Esophagus muscularis mucosa (tissue), 4 donors: ENCODE measurements at places on chromosomes 12 and 14. TPM values are rescaled to one million over a fixed set of nuclear protein-coding genes. Genes with fewer than 3 reads are reported as not detected.

DNA sequence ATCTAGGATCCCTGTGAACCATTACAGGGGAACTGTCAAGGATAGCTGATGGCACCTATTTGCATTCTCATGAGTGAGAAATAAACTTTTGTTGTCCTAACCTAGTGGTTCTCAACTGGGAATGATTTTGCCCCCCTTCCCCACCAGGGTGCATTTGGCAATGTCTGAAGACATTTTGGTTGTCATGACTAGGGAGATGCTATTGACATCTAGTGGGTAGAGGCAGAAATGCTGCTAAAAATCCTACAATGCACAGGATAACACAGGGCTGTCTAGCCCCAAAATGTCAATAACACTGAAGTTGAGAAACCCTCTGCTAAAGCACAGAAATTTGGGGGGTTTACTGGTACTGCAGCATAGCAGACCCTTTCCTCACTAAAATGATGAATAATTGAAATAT lies 140.9 kb upstream of the SRRM4 start:
- no peaks in the 10 kb centered on the region for H3K4me1 ChIP-seq
- no peak for DNase-seq
- no peak overlapping the region for H3K27ac ChIP-seq

- peak overlapping the region; percentile 60 for H3K4me3 ChIP-seq
- DNase-seq: no peak
- H3K27me3 ChIP-seq: no peaks in the 10 kb centered on the region
- H3K36me3 ChIP-seq: no peaks in the 10 kb centered on the region
These were observed 46.2 kb downstream of the BCAT1 start for GRCh38 chr12:24902511-24903328.

DNA sequence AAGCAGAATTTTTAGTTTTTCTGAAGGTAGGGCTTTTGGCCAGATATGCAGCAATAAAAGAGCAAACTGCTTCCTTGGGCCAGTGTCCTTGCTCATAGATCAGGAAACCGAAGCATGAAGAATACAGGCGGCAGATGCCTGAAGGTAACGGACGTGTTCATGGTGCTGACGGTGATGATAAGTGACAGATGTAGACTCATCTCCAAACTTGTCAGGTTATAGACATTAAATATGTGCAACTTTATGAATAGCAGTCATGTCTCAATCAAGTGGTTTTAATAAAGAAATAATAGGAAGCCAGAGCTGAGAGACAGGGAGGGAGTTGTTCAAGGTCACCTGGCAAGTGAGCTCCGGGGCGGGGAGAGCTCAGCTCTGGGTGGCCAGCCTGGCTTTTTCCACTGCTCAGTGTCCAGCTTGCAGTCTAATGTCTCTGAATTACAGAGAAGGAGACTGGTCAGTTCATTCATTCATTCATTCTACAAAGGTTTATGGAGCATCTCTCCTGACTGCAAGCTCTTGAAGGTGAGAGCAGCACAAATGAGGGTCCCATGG lies 1.0 kb downstream of the SERPINA5 start:
- peak overlapping the region; percentile 56 for H3K27ac ChIP-seq
- H3K27me3 ChIP-seq: no peaks in the 10 kb centered on the region
- H3K4me1 ChIP-seq: peaks cover 21% of the 10 kb centered on the region
- H3K4me3 ChIP-seq: no peak overlapping the region
- no peaks in the 10 kb centered on the region for H3K36me3 ChIP-seq
- no peak for DNase-seq

DNA sequence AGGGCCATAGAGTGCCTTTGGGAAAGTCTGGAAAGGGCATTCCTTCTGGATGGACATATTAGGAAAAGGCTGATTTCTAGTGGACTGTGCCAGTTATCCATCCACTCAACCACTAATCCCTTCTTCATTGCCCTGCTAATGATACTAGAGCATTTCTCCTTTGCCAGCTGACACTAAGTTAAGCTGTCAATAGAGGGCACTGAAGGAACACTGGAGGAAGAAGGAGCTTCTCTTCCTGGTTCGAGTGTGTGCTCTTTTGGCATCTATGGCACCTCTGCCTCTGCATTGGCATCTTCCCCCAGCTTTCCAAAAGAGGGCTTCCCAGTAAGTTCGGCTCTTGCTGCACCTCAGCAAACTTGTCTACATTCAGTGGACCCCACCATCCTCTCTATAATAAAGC lies 165.4 kb downstream of the DERA start:
- H3K4me1 ChIP-seq: no peaks in the 10 kb centered on the region
- H3K27me3 ChIP-seq: no peaks in the 10 kb centered on the region
- DNase-seq: no peak

DNA sequence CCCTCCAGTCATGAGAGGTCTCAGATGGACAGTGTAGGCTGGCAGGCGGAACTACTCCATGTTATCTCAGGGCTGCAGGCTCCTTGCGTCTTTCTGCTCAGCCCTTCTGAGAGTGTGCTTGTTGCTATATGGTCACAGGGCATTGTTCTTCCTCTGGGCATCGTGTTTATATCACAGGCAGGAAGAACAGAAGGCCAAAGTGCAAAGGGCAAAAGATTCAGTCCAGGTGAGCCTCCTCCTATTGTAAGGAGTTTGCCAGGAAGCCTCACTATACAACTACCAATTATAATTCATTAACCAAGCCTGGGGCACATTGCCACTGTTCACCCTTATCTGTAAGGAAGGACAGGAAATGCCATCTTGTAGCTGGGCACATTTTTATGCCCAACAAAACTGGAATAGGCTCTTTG lies 195.5 kb upstream of the KITLG start:
- H3K27ac ChIP-seq: no peak overlapping the region
- no peaks in the 10 kb centered on the region for H3K27me3 ChIP-seq
- H3K4me3 ChIP-seq: no peak overlapping the region
- H3K36me3 ChIP-seq: no peaks in the 10 kb centered on the region

GRCh38 chr12:17609153-17609552 lies 480.8 kb downstream of the RERGL start:
- H3K27ac ChIP-seq: no peak overlapping the region
- no peak overlapping the region for H3K4me3 ChIP-seq
- no peaks in the 10 kb centered on the region for H3K36me3 ChIP-seq

GRCh38 chr12:121637231-121637914 lies 11.0 kb downstream of the ORAI1 start:
- H3K36me3 ChIP-seq: peaks cover 6% of the 10 kb centered on the region
- H3K4me3 ChIP-seq: no peak overlapping the region
- DNase-seq: no peak
- no peak overlapping the region for H3K27ac ChIP-seq
- H3K27me3 ChIP-seq: no peaks in the 10 kb centered on the region

DNA sequence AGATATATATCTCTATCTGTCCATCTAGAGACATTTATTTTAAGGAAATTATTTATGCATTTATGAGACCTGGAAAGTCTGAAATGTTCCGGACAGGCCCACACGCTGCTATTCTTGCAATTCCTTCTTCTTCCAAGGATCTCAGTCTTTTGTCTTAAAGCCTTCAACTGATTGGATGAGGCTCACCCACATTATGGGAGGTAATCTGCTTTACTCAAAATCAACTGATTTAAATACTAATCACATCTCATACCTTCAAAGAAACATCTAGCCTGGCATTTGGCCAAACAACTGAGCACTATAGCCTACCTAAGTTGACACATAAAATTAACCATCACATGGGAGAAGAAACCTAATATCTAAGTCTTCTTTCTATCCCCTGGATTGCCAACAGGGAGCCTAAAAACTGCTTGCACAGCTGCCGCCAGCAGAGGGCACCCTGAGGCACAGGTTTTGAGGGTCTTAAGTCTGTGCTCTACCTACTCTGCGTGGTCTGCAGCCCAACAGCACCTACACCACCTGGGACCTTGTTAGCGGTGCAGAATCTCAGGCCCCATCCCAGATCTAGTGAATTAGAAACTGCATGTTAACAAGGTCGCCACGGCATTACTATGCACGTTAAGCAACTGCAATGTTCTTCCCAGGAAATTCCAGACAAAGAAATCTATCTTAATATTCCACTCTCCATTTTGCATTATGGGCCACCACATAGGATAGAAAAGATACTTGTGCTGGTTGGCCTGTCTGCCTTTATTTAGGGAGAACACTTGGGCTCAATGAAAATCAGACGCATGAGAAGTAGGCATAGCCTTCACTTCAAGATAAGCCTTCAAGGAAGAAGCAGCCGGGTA lies 249.7 kb downstream of the FOXG1 start:
- H3K36me3 ChIP-seq: no peaks in the 10 kb centered on the region
- no peak overlapping the region for H3K4me3 ChIP-seq
- no peak for DNase-seq
- no peaks in the 10 kb centered on the region for H3K4me1 ChIP-seq
- H3K27me3 ChIP-seq: no peaks in the 10 kb centered on the region

DNA sequence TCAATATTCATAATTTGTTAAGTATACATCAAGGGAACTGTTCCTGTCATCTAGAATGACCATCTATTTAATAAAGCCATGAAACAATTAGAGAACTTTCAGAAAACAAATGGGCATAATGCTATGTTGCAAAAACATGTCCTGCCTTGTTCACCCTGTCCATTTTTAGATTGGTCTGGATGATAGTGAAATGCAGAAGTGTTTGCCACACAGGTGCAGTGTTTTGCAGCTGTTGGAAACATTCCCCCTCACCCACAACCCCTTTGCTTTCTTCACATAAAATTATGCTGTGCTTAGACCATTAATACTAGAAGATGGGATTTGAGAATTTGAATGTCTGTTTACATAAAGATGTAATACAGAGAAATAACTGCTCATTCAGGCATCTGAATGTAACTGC lies 36.5 kb downstream of the LEMD3 start:
- H3K27me3 ChIP-seq: no peaks in the 10 kb centered on the region
- no peak overlapping the region for H3K4me3 ChIP-seq
- DNase-seq: no peak

DNA sequence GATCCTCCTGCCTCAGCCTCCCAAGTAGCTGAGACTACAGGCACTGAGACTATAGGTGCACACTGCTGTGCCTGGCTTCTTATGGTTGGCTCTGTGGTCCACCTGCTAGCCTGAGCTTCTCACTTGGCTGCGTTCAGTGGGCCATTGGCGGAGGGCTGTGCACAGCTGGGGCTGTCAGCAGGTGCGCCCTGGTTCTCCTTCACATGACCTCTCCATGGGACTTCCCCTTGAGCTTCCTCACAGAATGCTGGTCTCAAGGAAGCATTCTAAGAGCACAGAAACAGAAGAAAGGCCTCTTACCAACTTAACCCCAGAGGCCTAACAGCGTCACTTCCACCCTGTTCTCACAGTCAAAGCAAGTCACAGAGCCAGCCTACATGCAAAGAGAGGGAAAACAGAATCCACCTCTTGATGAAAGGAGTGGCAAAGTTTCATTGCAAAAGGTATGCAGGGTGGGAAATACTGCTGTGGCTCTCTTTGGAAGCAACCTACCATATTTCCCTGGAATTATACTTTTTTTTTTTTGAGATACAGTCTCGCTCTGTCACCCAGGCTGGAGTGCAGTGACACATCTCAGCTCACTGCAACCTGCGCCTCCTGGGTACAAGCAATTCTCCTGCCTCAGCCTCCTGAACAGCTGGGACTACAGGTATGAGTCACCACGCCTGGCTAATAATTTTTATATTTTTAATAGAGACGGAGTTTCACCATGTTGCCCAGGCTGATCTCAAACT lies 9.3 kb downstream of the RILPL2 start:
- H3K27ac ChIP-seq: no peak overlapping the region
- H3K36me3 ChIP-seq: peaks cover 35% of the 10 kb centered on the region
- peaks cover 4% of the 10 kb centered on the region for H3K4me1 ChIP-seq
- H3K4me3 ChIP-seq: no peak overlapping the region
- no peak for DNase-seq
- H3K27me3 ChIP-seq: no peaks in the 10 kb centered on the region

DNA sequence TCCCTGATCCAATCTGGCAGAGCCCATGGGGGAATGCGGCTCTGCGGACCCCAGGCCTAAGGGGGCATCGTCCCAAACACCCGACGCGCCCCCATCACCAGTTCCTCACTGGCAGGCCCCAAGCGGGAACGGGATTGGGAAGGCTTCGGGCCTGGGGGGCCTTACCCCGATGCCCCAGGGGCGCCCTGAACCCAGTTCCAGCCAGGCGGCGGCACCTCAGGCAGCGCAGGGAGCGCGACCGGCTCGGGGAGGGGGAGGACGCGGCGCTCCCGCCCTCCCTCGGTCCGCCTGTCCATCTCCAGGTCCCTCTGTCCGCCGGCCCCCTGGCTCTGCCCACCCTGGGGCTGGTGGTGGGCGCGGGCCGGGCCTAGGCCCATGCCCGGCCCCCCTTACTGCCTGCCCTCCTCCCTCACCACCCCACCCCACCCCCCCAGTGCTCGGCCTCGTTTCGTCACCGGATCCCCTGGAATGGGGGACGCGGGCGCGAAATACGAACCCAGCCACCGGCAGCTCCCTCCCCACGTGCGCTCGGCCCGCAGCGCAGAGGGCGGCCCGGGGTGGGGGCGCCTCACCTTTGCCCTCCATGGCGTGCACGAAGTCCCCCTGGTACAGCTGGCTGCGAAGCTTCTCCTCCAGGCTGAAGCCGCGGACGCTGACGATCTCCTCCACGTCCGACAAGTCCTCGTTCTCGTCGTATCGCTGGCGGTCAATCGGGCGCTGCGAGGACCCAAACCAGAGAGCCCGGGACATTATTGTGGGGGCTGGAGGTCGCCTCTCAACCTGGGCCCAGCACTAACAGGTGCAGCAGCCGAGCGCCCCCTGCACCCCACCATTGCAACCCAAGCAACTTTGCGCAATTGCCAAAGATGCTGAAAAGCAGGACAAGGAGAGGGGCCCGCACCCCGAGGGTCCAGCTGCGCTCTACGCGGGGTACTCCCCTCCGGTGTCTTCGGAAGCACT lies 2.3 kb downstream of the KDM2B start:
- no peaks in the 10 kb centered on the region for H3K27me3 ChIP-seq
- peaks cover 44% of the 10 kb centered on the region for H3K4me1 ChIP-seq
- DNase-seq: no peak
- H3K27ac ChIP-seq: peak overlapping the region; percentile 91
- H3K36me3 ChIP-seq: peaks cover 20% of the 10 kb centered on the region

GRCh38 chr14:36996133-36996856 lies 176.1 kb downstream of the SLC25A21 start:
- no peak overlapping the region for H3K4me3 ChIP-seq
- peaks cover 12% of the 10 kb centered on the region for H3K4me1 ChIP-seq
- DNase-seq: no peak

DNA sequence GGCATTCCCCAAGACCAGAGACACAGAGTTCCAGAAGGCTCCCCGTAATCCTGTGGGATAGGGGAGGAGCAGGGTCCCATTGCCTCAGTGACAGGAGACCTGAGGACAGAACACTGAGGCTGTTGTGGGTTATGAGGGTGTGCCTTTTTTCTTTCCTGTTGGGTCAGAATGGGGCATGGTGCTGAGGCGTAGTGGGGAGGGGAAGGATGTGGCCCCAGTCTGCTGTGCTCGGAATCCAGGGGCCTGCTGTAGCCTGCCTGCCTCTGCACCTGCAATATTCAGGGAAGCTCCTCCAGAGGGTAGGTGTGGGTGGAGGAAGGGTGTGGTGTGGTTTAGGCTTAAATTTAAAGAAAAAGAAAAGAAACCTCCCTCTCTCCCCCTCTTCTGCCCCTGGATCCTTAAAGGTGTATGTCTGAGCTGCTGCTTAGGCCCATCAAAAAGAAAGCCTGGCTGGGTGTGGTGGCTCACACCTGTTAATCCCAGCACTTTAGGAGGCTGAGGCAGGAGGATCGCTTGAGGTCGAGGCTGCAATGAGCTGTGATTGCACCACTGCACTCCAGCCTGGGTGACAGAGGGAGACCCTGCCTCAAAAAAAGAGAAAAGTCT lies 18.7 kb downstream of the PLEKHG3 start:
- peaks cover 91% of the 10 kb centered on the region for H3K4me1 ChIP-seq
- peaks cover 3% of the 10 kb centered on the region for H3K36me3 ChIP-seq
- peak overlapping the region; percentile 79 for H3K27ac ChIP-seq
- no peaks in the 10 kb centered on the region for H3K27me3 ChIP-seq

CIROP gene
- not detected for total RNA-seq

RNASE3 gene
- total RNA-seq: 0.83 TPM

HOXC12 gene
- not detected for total RNA-seq

SAMD4A gene
- total RNA-seq: 123 TPM

LBHD2 gene
- total RNA-seq: not detected

OR4K13 gene
- not detected for total RNA-seq

TAPBPL gene
- 22.2 TPM for total RNA-seq

LMNTD1 gene
- total RNA-seq: not detected
